Pancreas (tissue), 10 donors: ENCODE measurements at places on chromosomes 11 and 22.
A peak's percentile ranks its signal among the peaks of the same experiment; 100 is the strongest.

DNA sequence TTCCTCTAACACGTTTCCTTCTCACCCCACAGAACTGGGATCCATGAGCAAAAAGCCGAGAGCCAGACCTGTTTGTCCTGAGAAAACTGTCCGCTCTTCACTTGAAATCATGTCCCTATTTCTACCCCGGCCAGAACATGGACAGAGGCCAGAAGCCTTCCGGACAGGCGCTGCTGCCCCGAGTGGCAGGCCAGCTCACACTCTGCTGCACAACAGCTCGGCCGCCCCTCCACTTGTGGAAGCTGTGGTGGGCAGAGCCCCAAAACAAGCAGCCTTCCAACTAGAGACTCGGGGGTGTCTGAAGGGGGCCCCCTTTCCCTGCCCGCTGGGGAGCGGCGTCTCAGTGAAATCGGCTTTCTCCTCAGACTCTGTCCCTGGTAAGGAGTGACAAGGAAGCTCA, 24.0 kb downstream of the CD5 start:
- DNase-seq, result no peak

DNA sequence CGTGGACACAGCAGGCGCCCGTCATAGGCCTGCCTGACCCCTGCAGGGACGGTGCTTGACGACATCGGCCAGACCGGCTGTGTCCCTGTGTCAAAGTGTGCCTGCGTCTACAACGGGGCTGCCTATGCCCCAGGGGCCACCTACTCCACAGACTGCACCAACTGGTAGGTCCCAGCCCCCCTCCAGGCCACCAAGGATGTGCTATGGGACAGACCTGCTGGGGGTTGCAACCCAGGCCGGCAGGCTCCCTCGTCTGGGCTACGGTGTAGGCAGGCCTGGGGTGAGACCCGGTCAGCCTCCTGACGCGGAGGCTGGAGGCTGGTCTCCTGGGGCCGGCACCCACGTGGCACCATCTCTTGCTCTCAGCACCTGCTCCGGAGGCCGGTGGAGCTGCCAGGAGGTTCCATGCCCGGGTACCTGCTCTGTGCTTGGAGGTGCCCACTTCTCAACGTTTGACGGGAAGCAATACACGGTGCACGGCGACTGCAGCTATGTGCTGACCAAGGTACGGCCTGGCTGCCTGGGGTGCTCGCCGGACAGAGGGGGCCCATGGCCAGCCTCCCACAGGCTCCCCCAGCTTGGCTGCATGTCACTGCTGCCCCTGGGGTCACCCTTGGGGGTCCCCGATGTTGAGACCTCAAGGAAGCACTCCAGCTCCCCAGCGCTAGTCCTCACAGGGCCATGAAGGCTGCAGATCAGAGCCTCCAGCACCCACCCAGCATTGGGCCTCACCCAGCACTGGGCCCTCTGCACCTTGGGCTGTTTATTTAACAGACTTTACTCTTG, 7.7 kb downstream of the MUC5AC start:
- peak; percentile 62 for DNase-seq

GRCh38 chr22:46894081-46894671, 131.7 kb downstream of the TBC1D22A start:
- no peak for DNase-seq

DNA sequence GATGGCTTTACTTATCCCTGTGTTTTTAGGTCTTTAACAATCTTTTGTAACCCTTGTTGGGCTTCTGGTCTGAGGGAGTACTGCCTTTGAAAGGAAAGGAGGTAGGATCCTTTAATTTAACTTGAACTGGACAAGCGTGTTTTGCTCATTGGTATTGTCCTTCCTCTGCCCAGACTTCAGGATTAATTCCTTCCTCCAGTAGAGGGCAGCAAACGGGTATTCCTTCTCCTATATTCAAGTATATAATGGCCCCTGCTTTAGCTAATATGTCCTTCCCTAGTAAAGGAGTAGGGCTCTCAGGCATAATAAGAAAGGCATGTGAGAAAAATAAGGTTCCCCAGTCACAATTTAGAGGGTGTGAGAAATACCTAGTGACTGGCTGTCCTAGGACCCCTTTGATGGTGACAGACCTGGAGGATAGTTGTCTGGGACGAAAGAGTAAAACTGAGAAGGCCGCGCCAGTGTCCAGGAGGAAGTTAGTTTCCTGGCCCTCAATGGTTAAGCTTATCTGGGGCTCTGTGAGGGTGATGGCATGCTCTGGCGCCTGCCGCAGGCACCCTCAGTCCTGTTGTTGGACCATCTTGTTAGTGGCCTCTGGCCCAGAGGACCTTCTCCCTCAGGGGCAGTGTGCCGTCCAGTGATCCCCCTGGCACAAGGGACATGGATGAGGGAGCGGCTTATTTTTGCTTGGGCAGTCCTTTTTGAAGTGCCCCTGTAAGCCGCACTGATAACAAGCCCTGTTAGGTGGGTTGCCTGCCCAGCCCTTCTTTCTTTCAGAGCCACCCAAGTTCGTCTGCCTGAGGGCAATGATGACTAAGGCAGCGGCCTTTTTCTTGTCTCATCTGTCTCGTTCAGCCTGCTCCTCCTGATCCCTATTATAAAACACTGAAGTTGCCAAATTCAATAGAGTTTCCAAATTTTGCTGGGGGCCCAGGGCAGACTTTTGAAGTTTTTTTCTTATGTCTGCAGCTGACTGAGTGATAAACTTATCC, 51.8 kb downstream of the C11orf71 start:
- no peak for DNase-seq

DNA sequence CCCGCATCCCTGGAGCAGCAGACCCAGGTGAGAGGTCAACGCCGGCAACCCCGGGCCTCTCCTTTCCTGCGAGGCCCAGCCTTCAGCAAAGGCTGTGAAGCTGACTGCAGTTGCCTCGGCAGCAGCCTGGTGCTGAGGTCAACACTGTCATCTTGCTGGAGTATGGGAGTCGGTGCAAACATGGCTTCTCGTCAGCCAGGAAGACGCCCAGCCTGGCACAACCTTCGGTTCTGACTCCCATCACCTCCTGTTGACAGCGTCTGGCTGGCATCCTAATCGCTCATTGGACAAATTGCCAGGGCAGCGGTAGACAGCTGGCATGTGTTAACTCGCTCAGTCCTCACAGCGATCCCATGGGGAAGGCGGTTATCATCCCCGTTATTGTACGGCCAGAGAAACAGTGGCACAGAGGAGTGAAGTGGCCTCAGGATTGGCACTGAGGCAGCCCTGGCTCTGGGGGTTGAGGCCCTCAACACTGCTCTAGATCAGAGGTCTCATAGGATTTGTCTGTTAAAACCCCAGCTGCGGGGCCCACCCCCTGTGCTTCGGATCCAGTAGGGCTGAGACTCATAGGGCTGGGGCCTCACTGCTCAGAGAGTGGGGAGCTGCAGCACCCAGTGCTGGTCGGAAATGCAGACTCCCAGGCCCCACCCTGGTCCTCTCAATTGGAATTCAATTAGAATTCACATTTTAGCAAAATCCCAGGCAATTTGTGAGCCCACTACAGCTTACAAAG, 39.3 kb upstream of the TP53I11 start:
- peak; percentile 91 for DNase-seq

DNA sequence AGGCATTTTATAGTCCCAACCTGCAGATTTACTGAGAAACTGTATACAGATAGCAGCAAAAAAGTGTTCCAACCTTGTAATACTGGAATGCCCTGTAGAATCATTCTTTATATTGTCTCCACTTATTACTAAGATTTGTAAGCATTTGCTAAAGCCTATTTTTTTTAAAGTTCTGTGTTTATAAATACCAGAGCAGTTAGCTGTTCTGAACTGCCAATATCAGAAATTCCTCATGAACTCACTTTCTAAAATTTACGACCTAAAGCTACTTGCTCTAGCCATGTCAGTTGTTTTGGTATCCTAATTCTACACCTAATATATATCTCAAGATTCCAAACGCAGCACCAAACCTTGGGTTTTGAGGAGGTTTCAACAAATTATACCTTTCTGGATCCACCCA, 103.2 kb downstream of the C11orf65 start:
- DNase-seq, result no peak

GRCh38 chr11:9530901-9531625, 42.4 kb upstream of the WEE1 start:
- no peak for DNase-seq

DNA sequence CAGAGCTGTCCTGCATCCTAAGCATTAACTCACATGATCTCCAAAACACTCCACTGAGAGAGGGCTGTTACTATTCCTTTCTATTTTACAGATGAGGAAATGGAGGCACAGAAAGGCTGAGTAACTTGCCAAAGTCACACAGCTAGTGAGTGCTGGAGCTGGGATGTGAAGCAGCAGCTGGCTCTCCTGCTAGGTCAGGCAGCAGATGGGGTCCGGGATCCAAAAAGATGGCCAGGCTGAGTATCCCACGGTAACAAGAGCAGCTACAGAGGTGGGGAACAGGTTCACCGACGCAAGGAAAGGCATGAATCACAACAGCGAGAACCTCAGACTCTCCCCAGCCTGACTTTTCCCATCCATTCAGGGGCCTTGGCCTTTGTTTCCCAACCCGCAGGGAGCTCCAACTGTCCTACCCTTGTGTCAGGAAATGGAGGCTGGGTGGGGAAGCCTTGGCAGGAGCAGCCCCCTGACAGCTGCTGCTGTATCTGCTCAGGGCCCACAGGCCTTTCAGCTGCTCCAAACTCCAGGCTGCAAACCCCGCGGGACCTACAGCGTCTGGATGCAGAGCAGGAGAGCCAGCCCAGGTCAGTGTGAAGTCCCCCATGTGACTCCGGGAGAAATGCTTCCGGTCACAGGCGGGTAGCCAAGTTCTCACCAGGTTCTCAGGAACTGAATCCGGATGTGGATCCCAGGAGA, 29.5 kb downstream of the DKK3 start:
- DNase-seq, result peak; percentile 31

DNA sequence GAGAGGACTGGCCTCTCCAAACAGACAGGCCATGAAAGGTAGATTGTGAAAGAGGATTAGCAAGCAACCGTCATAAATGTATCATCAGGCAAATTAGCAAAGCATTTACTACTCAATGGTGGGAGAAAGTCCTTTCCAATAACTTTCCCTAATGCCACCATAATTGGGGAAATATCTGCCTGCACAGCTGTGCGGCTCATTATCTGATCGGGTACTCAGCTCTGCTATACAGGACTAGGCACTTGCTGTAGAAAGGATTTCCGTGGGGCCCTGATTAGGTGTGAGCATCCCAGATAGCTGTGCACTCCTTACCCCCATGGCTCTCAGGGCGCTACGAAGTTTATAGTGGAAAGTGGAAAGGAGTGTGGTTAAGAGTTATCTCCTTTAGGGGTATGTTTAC, 309.7 kb upstream of the PLET1 start:
- DNase-seq, result no peak

DNA sequence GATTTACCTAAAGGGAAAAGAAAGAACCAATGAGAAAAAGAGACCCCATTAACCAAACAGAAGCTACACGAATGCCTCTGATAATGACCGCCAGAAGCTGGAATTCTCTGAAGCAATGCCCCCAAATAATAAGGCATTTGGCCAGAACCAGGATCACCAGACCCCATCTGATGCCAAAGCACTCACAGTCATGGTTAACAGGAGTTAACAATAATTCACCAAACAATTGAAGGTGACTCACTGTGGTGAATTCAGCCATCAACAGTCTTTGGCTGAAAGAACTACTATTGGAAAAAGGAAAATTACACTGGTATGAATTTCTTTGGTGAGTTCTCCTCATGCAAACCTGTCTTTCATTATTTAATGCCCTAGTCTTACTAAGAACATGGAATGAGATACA, 21.9 kb upstream of the NFRKB start:
- no peak for DNase-seq

DNA sequence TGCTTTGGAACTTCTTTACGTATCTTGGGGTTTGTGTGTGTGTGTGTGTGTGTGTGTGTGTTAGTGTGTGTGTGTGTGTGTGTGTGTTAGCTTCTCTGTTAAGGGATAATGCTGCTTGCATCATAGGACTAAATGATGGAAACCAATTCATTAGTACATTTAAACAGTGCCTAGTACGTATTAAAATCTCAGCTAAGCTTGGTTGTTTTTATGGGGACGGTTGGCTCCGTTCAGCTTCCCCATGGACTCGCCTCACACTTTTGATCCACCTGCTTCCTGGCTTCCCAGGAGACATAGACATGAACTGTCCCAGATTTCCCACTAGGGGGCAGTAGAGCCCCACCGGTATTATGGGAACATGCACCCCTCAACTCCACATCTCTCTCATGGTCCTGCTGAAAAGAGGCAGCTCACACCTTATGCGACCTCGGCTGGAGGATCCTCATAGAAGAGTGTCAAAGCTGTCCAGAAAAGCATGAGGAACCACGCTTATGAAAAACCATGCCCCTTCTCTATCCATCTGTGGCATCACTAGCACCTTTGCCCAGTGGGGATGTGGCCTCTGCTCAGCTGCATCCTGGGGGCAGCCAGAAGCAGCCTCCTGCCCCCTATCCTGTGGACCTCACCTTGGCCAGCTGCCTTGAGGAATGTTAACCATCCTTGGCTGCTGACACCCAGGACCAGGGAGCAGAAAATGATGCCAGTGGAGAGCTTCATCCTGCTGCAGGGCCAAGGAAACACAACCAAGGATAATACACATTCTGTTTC, 9.7 kb upstream of the SAAL1 start:
- peak; percentile 44 for DNase-seq

- DNase-seq, result no peak
Observed at GRCh38 chr11:123775715-123776549, 21.6 kb upstream of the OR6X1 start.

DNA sequence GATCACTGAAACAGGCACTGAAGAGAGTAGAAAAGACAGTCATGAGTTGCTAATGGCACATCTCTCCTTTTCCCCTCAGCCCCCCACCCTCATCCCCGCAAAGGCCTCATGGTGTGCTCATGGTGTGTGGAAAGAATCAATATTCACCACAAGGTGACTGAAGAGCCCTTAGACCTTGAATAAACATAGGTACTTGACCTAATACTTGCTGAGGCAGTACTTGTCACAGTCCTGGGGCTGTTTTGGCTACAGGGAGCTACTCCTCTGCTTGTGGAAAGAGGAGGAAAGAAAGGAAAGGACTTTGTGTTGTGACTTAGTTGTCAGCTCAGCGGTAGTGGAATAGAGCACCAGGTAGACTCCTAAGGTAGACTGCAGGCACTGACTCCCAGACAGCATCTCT, 537.8 kb upstream of the CCDC179 start:
- DNase-seq, result no peak

- no peak for DNase-seq
Observed at GRCh38 chr22:39553429-39553828, 17.1 kb upstream of the CACNA1I start.

GRCh38 chr11:7587712-7588111, 73.9 kb downstream of the PPFIBP2 start:
- DNase-seq, result no peak
